Bronchial epithelial cell (primary cell): ENCODE measurements at places on chromosomes 6 and 20. TPM values are rescaled to one million over a fixed set of nuclear protein-coding genes. Genes with fewer than 3 reads are reported as not detected.
A peak's percentile ranks its signal among the peaks of the same experiment; 100 is the strongest.

DNA sequence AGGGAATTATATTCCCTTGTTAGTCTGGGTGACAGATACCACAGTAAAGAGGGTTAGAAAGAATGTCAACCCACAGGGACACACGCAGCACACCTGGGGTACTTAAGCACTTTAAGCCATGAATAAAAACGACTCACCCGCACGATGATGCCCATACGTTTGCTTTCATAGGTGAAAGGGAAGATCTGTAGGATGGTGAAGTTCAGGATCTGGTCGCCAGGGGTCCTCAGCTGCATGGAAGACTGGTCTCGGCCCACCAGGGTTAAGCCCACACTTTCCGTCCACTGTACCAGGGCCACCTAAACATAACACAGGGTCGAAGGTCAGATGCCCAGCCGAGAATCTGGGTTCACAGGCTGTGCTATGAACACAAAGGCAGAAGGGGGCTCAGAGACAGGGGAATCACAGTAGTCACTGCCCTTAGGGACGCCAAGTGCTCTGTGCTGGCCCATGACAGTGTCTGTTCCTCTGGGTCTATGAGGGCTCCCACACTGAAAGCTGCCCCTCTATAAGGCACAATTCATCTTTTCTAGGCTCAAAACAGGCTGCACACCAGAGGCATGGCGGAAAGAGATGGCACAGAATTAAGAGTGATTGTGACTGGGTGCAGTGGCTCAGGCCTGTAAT, 96.8 kb upstream of the NFATC2 start:
- peak; percentile 54 for DNase-seq

DNA sequence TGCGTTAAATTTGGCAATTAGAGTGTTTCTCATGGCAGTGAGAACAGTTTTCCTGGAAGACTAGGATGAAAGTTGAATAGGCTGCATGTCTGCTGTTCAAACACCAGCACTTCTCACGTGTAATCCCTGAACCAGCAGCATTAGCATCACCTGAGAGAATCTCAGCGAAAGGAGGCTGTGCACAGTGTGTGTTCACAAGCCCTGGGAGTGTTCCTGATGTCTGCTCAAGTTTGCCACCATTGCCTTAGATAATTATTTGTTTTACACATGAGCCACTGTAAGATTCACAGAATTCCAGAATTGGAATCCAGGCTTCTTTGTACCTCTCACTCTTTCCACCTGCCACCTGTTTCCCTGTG, 117.3 kb downstream of the JARID2 start:
- DNase-seq, result no peak

The HLA-DQB2 gene
- total RNA-seq, result not detected in 2 replicates

DNA sequence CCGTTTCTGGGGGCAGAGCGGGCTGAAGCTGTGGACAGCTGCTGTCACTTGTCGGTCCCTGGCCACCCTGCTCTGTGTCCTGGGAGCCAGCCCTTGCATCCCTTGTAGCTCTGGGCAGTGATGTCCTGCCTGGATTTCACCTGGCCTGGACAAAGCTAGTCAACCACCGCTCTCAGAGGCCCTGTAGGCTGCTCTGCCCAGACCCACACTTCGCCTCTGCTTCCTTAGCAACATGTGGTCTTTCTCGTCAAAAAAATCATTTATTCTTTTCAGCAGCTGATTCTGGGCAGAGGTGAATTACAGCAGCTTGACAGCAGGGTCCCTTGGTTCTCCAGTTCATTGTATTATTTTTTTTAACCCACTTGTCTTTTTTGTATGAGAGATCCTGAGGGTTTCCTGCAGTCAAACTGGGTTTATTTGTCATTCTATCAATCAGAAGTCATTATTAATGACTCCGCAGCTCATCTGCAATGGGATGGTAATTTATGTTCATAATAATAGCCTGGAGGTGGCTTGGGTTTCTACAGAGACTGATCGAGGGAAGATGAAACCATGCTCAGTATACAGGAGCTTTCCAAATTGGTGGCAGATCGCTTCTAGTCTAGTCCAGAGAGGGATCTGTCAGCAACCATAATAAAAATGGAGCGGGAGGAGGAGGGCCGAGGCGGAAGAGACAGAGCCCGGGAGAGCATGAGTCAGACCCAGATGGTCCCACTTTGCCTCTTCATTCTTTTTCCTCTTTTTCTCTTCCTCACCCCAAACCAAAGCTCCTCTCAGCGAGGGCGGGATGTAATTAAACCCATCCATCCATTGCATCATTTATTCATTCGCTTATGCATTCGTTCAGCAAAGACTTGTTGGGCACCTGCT, 22.4 kb downstream of the EDN3 start:
- no peak for DNase-seq

DNA sequence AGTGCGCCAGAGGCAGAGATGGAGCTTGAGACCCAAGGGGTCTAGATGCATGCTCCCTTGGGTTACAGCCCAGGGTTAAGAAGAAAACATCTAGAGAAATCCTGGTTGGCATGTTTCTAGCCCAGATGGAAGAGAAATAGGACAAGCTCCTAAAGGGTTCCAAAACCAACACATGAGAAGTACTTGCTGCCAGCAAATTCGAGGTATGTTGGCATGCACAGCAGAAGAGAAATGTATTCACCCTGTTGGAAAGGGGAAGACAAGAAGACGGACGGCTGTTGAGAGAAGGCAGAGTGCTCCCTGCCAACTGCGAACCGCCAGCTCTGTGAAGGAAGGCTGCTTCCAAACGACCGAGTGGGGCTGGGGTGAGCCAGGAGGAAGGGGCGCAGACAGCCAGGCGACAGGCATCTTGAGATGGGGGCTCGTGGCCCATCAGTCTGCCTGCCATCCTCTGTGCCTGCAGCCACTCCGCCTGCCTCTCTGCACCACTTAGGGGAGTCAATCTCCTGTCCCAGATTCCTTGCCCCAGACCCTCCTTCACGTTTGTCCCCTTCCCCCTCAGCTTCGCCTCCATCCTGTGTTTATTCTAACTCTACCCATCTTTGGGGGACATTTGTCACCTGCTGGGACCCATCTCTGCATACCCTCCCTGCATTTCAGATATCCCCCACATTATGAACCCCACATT, 249.2 kb downstream of the CDC5L start:
- DNase-seq, result no peak

GRCh38 chr6:121816361-121816760, 380.9 kb downstream of the GJA1 start:
- DNase-seq, result no peak

The C4A gene
- total RNA-seq, result 1.2 and 1.8 TPM in 2 replicates

DNA sequence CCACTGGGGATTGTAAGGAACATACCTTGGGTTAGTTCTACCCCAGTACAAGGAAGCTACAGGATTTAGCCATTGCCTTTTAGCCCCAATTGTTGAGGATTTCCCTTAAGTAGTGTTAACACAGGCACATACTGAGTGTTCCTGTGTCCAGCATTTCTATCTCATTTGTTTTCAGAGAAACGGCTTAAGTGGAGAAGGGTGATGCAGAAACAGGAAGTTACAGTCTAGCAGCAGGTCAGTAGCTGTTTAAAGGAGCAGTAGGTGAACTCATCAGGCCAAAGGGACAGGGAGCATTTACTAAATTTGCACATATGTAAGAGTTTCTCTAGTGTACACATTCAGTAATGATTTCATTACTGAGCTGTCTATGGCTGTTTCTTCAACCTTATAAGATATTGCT, 644.2 kb upstream of the GJE1 start:
- peak; percentile 23 for DNase-seq

- no peak for DNase-seq
Measured at GRCh38 chr6:136995521-136995920, 49.2 kb downstream of the IL20RA start.

- peak; percentile 72 for DNase-seq
Measured at GRCh38 chr6:157034436-157035230, 257.5 kb downstream of the ARID1B start.

DNA sequence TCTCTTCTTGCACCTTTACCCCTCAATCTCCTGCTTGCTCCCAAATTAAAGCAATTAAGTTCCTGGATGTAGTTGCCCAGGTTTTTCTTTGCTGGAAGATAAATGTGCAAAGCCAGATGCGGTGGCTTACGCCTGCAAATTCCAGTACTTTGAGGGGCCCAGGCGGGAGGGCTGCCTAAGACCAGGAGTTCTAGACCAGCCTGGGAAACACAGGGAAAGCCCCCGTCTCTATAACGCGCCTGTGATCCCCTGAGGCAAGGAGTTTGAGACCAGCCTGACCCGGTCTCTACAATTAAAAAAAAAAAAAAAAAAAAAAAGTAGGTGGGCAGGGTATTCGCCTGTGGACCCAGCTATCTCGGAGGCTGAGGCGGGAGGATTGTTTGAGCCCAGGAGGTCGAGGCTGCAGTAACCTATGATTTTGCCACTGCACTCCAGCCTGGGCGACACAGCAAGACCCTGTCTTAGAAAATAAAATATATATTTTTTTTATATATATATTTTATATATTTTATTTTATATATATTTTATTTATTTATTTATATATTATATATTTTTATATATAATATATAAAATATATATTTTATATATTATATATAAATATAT, 461 bp upstream of the DCDC2 start:
- DNase-seq, result no peak

DNA sequence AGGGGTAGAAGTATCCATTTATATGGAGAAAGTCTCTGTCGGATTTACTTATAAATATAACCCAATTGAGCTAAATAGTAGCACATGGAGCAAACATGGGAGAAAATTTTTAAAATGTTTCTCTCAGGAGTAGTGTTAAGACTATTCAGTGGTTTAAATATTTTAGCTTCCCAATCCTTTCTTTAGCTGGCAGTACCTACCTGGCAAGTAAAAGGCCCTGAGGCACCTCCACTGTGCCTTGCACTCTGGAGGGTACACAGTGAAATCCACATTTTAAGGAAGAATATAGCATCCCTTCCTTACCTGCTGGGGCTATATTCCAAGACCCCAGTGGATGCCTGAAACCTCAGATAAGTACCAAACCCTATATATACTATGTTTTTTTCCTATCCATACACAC, 124.2 kb downstream of the KLHL32 start:
- no peak for DNase-seq

The PRR18 gene
- total RNA-seq, result under 0.01 TPM in 2 replicates
